ENCODE measurements at places on chromosomes 16 and 17.
A peak's percentile ranks its signal among the peaks of the same experiment; 100 is the strongest.

- DNase-seq: no peak
These were observed 23.3 kb downstream of the SHISA6 start for GRCh38 chr17:11264183-11264871.

GRCh38 chr17:60108712-60109111, 30.0 kb upstream of the HEATR6 start:
- DNase-seq: no peak

DNA sequence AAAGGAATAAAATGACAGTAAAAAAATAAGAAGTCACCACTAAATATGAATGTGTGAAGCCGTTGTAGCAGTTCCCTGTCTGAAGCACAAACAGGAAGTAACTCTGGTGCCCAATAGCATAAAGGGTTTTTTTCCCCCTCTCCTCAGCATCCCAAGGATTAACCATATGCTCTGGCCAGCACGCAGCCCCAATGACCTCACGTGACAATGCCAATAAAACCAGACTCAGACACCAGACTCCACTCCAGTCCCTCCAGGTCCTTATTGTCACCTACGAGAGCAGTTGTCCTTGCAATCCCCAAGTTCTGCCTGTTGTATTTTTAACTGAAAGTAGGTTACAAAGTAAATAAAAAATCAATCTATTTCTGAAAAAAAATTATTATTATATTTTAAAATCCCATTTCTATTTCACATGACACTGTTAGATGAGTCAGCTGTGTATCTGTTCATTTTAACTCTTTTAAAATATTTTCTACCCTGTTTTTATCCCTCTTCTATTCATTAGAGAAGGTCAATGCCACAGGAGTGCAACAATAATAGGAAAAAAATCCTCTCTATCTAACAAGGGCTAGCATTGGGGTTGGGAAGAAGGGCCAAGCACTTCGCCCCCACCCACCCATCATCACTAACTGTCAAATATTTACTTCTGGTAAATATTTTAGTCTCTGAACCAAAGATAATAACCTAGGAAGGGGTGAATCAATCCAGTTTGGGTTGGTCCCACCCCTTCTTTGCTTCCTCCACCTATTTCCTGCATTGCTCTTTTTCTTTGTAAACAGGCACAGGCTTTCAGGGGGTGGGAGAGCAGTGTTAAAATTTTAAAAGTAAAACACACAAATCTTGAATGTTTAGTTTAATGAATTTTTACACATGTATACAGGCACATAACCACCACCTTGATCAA, 6.6 kb downstream of the PRAC1 start:
- no peak for DNase-seq

GRCh38 chr16:79912592-79913310, 312.2 kb upstream of the MAF start:
- DNase-seq: no peak

- DNase-seq: no peak
These were observed 53.6 kb downstream of the GRB7 start for GRCh38 chr17:39791111-39791992.

- no peak for DNase-seq
These were observed 16.4 kb upstream of the OSGIN1 start for GRCh38 chr16:83936581-83937165.

DNA sequence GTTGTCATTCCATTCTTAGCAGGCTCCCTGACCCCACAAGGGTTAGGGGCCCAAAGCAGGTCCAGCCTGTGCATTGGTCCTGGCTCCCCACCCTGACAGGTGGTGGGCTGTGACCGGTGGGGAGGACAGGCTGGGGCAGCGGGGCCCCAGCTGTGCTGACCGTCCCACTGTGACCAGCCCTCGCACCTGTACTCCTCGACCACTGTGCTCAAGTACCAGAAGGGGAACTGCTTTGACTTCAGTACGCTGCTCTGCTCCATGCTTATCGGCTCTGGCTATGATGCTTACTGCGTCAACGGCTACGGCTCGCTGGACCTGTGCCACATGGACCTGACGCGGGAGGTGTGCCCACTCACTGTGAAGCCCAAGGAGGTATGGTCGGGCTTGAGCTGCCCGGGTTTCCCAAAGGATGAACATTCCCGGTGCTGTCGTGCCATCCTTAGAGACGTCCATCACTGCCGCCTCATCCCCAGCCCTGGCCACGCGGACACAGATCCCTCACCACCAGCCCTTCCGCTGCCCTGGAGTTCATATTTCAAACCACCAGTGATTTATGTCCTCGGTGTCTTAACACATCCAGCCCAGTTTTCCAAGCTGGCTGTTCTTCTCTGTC, 7.3 kb downstream of the DRC7 start:
- peak; percentile 61 for DNase-seq

GRCh38 chr16:80105160-80105559, 435.6 kb upstream of the DYNLRB2 start:
- DNase-seq: no peak

DNA sequence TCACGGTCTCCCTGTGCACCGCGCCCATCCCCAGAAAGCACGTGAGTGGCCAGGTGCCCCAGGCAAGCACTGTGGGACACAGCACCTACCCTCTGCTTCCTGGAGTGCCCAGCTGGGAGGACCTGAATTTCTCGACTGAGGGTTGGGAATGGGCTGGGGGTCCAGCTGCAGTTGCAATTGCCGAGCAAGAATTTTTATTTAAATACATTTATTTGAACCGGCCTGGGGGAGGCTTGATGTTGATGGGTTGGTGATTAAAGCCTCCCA, 6.3 kb downstream of the SLC5A2 start:
- DNase-seq: peak; percentile 59

DNA sequence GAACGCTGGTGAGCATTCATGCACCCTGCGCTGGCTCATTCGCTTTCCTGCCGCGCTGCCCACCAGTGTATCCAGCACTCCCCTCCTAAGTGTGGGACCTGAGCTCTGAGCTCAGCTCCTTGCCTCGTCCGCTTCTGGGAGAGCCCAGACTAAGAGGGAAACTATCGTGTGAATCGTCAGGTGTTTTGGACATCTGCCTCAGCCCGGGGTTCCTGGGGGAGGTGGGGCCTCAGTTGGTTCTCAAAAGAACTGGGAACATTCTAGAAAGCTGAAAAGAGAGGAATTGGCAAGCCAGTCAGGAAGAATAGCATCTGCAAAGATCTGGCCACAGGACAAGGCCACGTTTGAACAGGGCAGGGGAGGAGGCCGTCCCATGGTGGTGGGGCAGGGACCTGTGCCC, 205.4 kb upstream of the CIBAR2 start:
- DNase-seq: no peak

- DNase-seq: no peak
These were observed 317.1 kb upstream of the SOX9 start for GRCh38 chr17:71803656-71804284.

DNA sequence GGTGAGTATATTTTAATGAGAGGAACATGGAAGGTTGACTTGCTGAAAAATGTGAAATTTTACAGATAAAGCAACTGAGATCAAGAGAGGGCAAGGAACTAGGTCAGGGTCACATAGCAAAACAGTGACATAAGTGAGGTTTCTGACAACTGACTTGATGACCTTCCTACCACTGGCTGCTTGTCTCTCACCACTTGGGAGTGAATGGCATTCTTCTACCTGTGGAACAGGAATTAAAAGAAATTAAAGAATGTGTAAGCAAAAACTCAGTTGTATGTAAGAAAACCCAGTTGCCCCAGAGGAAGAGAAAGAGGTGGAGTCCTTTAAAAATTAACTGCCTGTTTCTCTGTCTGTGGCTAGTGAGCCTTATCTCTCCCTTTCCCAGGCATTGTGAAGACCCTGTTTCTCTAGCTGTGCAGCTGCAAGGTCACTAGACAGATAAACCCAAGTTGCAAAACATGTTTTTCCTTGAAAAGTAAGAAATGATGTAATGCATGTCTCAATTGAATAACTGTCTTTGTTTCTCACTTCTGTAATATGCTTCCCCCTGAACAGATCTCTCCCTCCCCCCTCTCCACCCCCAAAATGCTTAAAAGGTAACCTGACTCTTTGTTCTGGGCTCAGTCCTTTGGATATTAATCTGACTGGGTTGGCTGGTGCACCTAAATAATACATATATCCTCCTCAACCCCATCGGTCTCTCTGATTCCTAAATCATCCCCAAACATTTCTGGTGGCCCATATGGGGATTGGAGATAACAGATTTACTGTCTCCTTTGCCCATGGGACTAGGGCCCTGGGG, 23.4 kb downstream of the ACSM1 start:
- no peak for DNase-seq

- DNase-seq: no peak
These were observed 261.6 kb upstream of the TNRC6C start for GRCh38 chr17:77696721-77697460.

GRCh38 chr17:64259922-64260321, 3.1 kb downstream of the TEX2 start:
- DNase-seq: no peak

- peak; percentile 75 for DNase-seq
These were observed 82.0 kb upstream of the ALOX12 start for GRCh38 chr17:6913608-6914443.

DNA sequence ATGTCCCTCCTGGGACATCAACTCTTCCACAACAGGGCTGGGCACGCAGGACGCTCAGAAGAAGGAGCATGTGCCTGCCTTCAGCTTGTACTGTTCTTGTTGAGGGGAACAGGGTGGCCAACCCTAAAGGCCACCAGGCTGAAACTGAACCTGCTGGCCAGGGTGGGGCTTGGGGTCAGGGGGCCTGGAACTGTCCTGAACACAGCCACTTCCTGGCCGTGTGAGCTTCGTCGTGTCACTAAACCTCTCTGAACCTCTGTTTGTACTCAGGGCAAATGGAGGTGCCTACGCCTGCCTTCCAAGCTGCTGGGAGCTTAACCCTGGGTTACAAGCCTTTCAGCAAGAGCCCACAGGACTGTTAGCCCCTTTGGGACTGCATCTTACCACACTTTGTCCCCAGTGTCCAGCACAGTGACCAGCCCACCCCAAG, 6.7 kb downstream of the ARHGAP27 start:
- DNase-seq: no peak

DNA sequence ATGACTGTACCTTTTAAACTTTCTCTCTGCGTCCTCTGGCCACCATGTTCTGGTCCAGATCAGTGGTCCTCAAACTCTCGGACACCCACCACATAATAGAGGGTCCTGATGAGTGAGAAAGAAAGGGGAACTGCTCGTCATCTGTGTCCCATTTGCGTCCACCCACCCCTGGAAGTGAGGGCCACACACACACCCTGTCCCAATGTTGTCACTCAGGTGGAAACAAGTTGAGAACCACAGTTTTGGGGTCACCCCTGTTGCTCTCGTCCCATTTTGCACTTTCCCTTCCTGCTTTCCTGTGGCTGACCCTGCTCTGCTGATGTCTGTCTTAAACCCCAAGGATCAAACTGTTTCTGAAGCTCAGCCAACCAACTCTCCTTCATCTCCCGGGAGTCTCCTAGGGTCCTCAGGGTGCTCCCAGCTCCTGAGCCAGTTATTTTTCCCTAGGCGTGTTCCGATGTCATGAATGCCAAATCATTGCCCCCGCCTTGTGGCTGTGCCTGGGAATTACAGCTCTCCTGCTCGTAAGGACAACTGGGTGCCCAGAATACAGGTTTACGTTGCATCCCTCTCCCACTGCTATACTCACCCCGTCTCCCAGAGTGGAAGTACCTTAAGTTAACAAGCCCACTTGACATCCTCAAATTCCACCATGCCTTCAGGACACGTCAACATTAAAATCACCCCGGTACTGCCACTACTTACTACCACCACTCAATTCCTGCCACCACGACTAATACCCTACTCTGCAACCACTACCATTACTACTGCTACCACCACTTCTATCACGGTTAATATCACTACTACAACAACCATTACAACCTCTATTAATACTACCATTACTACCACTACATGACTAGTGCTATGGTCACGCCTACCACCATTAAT, 26.0 kb upstream of the HNF1B start:
- DNase-seq: peak; percentile 39

DNA sequence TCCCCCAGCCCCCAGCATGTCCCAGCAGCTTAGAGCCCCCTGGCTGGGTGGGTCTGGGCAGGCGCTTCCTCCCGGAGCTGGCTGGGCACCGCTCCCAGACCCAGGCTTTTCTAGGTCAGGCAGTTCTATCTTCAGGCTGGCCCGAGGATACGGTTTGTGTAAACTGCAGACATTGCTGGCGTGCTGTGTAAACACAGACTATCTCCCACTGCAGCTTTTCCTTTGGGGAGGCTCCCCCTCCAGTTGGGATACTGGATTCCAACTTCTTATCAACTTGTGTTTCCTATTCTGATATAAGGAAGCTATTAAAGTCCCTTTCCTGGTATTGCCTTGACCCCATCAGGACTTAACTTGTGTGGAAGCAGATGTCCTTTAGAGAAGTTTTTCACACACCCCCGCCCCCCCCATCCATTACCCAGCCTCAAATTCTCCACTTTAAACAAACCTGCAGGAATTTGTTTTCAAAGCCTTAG, 18.3 kb upstream of the GNA13 start:
- peak; percentile 87 for DNase-seq

GRCh38 chr16:50838165-50838564, 96.3 kb downstream of the CYLD start:
- DNase-seq: no peak

DNA sequence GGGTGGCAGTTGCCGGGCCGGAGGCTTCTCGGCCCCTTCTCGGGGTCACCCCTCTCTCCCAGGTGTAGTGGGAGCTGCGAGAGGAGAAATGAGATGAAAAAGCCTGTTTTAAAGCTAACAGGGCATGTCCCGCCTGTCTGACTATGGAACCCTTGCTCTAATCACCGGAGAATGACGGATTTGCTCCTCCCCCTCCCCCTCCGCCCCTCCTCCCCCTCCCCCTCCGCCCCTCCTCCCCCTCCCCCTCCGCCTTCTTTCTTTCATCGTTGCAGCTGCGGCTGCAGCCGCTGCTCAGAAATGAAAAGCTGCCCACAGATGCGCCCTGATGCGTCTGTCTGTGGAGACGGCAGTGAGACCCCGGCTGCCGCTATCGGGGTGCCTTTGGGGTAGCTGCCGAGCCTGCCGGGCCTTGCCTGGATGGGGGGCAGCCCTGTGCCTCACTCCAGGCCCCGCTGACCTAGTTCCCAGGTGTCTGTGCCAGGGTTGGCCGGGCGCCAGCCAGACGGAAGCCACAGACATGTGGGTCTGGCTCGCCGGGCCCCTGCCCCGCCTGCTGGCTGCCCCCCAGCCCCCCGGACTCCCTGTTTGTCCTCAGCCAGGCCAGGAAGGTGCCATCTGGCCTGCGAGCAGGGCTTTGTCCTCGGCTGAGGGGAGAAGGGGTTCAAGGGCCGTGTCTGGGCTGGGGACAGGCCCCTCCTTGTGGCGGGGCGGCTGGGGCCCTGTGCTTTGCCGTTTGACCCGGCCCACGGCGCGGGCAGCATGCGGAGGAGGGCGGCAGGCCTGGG, 37.7 kb downstream of the GINS2 start:
- peak; percentile 45 for DNase-seq

DNA sequence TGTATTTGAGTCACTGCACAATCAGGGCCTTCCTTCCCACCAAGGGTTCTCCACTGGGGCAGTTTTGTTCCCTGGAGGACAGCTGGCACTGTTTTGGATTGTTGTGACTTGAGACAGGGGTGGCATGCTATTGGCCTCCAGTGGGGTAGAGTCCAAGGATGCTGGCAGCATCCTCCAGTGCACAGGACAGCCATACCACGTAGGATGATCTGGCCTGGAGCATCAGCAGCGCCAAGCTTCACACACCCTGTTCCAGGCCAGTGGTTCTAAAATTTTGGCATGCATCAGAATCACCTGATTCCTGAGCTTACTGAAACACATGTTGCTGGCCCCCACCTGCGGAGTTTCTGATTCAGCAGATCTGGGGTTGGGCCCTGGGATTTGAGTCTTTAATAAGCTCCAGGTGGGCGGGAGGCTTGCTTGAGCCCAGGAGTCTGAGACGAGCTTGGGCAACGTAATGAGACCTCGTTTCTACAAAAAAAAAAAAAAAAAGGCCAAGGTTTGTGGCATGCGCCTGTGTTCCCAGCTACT, 83.2 kb downstream of the MGAT5B start:
- DNase-seq: no peak
